ENCODE measurements at places on chromosomes 2 and 18.

DNA sequence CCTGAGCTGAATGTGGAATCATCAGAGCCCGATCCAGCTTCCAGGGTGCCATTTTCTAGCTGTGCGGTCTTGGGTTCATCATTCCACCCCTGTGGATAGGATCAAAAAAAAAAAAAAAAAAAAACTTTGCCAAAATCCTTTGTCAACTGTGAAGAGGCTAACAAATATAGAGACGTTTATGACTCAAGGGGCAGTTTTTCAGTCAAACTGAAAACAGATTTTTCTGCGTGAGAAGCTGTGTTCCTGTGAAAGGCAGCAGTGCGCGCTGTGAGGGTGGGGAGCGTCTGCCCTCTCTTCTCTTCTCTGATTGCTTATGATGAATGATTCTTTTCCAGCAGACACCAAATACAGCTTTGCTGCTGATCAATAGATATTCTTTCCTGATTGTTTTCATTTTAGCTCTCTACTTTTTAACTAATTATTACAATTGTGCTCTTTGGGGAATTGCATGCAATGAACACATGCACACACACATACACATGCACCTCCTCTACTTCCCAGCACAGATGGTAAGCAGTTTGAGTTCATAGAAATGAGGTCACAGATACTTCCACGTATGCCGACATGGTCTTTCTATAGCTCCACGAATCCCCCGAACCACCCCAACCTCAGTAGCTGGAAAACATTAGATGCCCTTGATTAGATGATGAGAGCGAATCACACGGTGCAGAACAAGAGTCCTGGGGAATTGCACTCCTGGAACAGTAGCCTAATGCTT lies 175.4 kb downstream of the NRP2 start:
- DNase-seq = no peak

DNA sequence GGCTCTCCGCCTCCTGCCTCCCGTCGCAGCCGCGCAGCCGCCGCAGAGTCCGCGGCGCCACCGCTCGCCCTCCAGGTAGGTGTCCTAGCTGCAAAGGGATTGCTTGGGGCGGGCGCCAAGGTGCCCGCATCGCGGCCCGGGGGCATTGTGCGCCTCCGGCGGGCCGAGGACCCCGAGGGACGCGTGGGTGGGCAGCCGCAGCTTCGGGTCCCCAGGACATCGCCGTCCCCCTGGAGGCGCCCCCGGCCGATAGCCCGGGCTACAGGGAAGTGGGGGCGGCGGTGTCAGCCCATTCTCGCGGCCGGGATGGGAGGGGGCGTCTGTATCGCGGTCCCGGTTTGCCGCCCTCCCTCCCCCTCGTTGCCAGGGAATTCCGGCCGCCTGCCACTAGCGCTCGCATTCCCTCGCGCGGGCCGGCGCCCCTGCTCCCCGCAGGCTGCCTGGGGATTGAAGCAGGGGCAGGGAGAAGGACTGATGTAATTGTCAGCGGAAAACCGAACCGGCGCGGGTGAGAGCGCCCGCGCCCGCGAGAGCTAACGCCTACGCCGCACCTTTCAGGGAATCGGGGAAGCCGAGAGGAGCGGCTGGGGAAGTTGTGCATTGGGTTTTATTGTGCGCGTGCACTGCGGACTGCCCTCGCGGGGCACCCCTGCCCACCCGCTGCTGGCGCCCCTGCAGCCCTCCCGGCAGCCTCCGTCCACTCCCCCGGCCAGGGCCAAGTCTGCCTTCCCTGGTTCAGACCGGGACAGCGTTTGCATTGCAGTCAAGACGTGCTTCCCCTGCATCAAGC lies 483 bp downstream of the OSBPL6 start:
- DNase-seq = no peak

- DNase-seq = no peak
Measured at GRCh38 chr2:120547662-120548061, 188.0 kb upstream of the GLI2 start.

GRCh38 chr2:55123851-55124269 lies 73.6 kb upstream of the RTN4 start:
- no peak for DNase-seq

GRCh38 chr2:2007551-2008501 lies 263.5 kb upstream of the PXDN start:
- DNase-seq = no peak

DNA sequence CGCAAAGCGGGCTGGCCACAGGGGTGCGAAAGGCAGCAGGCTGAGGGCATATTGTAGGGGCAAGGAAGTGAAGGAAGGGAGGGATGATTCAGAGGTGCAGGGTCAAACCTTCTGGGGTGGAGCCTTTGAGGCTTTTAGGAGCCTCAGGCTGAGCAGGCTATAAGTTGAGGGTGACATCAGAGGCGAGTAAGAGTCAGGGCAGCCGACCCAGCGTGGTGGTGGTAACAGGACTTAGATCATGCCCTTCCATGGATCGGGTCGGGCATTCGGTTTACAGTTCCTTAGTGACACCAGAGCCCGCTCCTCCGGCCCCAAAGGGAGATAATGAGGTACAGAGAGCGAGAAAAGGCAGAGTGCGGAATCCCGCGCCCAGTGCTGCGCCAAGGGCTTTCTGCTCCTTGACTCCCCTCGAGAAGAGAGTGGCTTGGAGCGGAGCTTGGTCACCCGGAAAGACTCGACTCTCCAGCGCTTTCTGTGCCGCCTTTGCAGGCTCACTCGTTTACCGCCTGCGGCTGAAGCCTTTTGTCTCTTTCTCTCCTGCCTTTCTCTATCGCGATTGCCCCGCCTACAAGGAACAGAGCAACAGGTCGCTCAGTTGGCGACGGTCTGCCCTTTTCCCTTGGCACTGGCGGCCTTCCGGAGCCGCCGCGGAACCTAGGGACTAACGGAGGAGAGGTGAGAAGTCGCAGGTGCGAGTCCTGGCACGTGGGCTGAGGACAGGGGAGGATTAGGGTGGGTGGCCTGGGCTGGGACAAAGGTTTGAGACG lies 720 bp downstream of the LBX2 start:
- DNase-seq = no peak
